Activated CD4-positive, alpha-beta T cell treated with anti-CD3 and anti-CD28 coated beads for 36 hours (primary cell): ENCODE measurements at places on chromosomes 4 and X.

- peaks cover under 1% of the 10 kb centered on the region for H3K27me3 ChIP-seq
- peaks cover 11% of the 10 kb centered on the region for H3K4me1 ChIP-seq
- H3K4me3 ChIP-seq, result no peak overlapping the region
These were observed 35.1 kb downstream of the ENPEP start for GRCh38 chr4:110510955-110511544.

GRCh38 chrX:17964871-17965270 is 103.8 kb upstream of the RAI2 start:
- no peak overlapping the region for H3K27ac ChIP-seq
- DNase-seq, result no peak
- H3K36me3 ChIP-seq, result no peaks in the 10 kb centered on the region
- no peaks in the 10 kb centered on the region for H3K27me3 ChIP-seq
- no peaks in the 10 kb centered on the region for H3K4me1 ChIP-seq

DNA sequence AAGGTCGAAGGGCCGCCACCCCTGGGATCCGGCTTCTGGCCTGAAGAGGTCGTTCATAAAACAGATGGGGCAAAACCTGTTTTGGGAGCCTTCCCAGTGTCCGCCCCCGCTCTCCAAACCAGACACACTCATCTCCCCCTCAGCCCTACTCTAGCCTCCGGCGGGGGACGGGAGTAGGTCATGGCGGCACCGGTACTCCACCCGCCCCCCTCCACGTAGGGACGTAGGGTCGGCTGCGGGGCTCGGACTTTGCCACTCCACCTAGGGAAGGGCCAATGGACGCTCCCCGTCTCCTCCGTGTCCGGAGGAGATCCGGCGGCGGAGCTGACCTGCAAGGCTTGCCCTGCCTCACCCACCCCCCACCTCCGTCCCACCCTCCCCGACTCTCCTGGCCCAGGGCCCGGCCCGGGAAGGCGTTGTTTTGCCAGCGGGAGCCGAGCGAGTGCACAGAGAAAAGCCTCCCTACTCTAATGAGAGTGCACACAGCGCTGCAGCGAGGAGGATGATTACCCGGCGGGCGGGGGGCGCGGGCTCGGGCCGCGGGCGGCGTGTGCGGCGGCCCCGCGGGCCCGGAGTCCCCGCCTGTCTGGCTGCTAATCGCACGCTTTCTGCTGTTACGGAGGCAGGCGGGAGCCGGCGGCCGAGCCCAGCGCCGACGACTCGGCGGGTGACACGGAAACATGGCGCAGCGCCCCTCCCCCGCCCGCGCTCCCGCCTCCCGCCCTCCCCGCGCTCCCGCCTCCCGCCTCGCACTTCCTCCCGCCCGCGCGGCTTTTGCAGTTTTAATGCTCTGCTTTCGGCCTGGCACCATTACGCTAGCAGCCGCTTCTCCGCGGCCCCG is 8.3 kb upstream of the BCOR start:
- peaks cover 2% of the 10 kb centered on the region for H3K27me3 ChIP-seq
- no peaks in the 10 kb centered on the region for H3K36me3 ChIP-seq
- peak overlapping the region; percentile 42 for H3K27ac ChIP-seq
- peak; percentile 85 for DNase-seq
- peaks cover 9% of the 10 kb centered on the region for H3K4me1 ChIP-seq

- H3K27ac ChIP-seq, result no peak overlapping the region
- no peak for DNase-seq
- H3K4me3 ChIP-seq, result no peak overlapping the region
- H3K4me1 ChIP-seq, result no peaks in the 10 kb centered on the region
These were observed 14.7 kb upstream of the EPGN start for GRCh38 chr4:74293558-74293957.

DNA sequence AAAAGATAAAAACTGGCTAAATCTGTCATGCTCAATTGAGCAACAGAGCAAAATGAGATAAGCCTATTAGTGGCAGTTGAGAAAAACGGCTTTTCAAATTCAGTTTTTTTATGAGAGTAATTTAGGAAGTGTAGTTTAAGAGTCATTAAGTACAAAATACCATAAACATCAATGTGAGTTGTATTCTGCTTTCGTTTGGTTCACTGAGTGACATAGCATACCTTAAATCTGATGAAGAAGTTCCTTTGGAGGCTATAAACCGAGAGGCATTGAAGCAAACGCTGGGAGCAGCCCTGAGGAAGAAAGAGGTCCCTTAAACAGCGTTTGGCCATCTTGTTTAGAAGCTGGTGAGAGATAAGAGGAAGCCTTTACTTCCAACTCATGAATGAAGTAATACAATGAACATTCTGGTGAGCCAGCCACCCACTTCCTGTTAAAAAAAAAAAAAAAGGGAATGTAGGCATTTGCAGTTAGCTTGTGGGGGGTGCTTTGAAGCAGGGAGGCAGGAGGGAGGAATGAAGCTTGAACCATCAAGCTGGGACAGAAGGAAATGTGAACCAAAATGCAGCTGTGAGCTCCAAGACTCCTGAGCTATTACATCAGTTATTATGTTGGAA is 132.3 kb downstream of the ZNF330 start:
- no peaks in the 10 kb centered on the region for H3K27me3 ChIP-seq
- H3K27ac ChIP-seq, result no peak overlapping the region
- H3K4me1 ChIP-seq, result no peaks in the 10 kb centered on the region
- no peaks in the 10 kb centered on the region for H3K36me3 ChIP-seq
- no peak overlapping the region for H3K4me3 ChIP-seq

GRCh38 chr4:51909236-51909703 is 66.3 kb downstream of the DCUN1D4 start:
- no peak overlapping the region for H3K4me3 ChIP-seq
- H3K27ac ChIP-seq, result no peak overlapping the region
- DNase-seq, result no peak
- peaks cover 8% of the 10 kb centered on the region for H3K4me1 ChIP-seq

DNA sequence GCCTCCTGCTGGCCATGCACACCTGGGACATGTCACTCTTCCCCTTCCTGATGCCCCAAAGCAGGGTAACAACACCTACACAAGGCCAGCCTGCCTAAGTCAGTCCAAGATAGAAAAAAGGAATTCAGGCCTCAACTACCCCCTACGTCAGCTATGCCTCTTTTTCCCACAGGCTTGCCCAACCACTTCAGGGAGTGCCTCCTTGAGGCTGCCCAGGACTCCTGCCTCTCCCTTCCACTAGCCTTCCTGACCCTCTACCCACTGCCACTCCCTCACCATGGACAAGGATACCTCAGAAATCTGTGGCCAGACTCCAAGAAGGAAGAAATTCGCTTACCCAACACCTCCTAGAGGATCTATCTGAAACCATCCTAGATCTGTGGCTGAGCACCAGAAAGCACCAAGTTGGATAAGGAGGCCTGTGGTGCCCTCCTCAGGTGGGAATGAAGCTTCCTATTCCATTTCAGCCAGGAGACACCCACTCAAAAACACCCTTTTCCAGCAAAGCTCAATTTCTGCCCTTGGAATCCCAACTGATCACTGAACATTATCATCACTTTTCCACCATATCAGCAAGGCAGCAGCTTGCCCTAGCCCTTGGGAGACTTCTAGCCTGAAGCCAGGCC is 1.8 kb downstream of the KDM5C start:
- H3K27me3 ChIP-seq, result no peaks in the 10 kb centered on the region
- DNase-seq, result no peak
- H3K27ac ChIP-seq, result peak overlapping the region; percentile 92

DNA sequence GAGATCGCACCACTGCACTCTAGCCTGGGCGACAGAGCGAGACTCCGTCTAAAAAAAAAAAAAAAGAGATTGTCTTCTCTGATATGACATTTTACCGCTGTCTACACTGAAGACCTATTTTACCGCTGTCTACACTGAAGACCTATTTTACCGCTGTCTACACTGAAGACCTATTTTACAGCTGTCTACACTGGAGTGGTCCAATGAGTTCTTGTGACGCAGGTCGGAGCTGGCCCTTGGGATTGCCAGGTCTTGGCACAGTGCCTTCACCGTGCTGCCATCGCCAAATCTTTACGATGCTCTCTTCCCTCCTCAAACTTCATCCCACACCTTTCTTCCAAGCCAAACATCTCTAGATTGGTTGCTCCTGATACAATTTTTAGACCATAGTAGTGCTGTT is 183.1 kb upstream of the FAT1 start:
- H3K27me3 ChIP-seq, result no peaks in the 10 kb centered on the region
- H3K4me3 ChIP-seq, result no peak overlapping the region
- H3K4me1 ChIP-seq, result no peaks in the 10 kb centered on the region
- no peak overlapping the region for H3K27ac ChIP-seq

GRCh38 chr4:53702334-53703266 is 111.3 kb upstream of the LNX1 start:
- H3K27me3 ChIP-seq, result peaks cover 20% of the 10 kb centered on the region
- no peaks in the 10 kb centered on the region for H3K36me3 ChIP-seq
- H3K27ac ChIP-seq, result no peak overlapping the region
- H3K4me1 ChIP-seq, result peaks cover 13% of the 10 kb centered on the region
- peak overlapping the region; percentile 19 for H3K4me3 ChIP-seq
- DNase-seq, result peak; percentile 14

GRCh38 chr4:27316176-27316575 is 455.5 kb downstream of the STIM2 start:
- peaks cover 6% of the 10 kb centered on the region for H3K27me3 ChIP-seq
- no peaks in the 10 kb centered on the region for H3K36me3 ChIP-seq
- H3K4me1 ChIP-seq, result no peaks in the 10 kb centered on the region
- no peak overlapping the region for H3K4me3 ChIP-seq
- no peak for DNase-seq

GRCh38 chr4:164012396-164013027 is 518.0 kb downstream of the TMA16 start:
- H3K27ac ChIP-seq, result no peak overlapping the region
- no peak overlapping the region for H3K4me3 ChIP-seq
- peaks cover 3% of the 10 kb centered on the region for H3K36me3 ChIP-seq
